Caki2 (cell line): ENCODE measurements at places on chromosomes 5 and 9. TPM values are rescaled to one million over a fixed set of nuclear protein-coding genes. Genes with fewer than 3 reads are reported as not detected.

SPACA9 gene
- 0.17 and 2.2 TPM in 2 replicates for total RNA-seq

TXNDC8 gene
- not detected in 2 replicates for total RNA-seq

GRCh38 chr5:24633715-24634325 lies 11.0 kb downstream of the CDH10 start:
- peak; percentile 21 for DNase-seq

DNA sequence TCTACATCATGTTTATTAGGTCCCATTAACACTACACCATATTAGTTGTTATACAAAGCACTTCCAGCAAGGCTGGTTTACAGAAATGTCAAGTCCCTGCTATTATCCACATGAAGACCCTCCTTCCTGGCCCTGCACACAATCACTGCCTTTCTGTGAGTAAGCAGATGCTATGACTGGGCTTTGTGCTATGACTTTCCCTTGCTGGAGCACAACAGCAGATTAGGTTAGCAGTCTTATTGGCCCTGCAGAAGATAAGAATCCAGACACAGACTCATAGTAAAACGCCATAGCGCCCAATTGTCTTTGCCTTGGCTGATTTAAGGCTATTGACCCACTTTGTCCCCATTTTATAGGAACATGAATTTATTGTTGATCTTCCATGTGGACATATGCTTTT lies 228.9 kb upstream of the ACTBL2 start:
- DNase-seq, result no peak

GRCh38 chr9:16925426-16925825 lies 55.0 kb upstream of the BNC2 start:
- no peak for DNase-seq

- DNase-seq, result no peak
Measured at GRCh38 chr9:127878652-127879390, 1.3 kb upstream of the AK1 start.
